Vein endothelial cell (primary cell): ENCODE measurements at places on chromosomes 16 and 17. TPM values are rescaled to one million over a fixed set of nuclear protein-coding genes. Genes with fewer than 3 reads are reported as not detected.

Gene PRAC1
- not detected in 2 replicates for total RNA-seq

Gene CNGB1
- under 0.01 TPM in 2 replicates for total RNA-seq

Gene OTOP3
- total RNA-seq: not detected in 2 replicates

Gene EXOC3L1
- total RNA-seq: 4.2 and 4.9 TPM in 2 replicates

Gene CBFA2T3
- total RNA-seq: 0.19 TPM in 1 of 2 replicates, not detected in the other

Gene WDR81
- 21.2 and 23.2 TPM in 2 replicates for total RNA-seq

Gene ATP1B2
- not detected in 2 replicates for total RNA-seq

Gene SYT17
- 1.6 and 2.4 TPM in 2 replicates for total RNA-seq

Gene ALDH3A1
- total RNA-seq: 0.48 and 0.65 TPM in 2 replicates

Gene SOX15
- total RNA-seq: 0.33 TPM in 1 of 2 replicates, not detected in the other

Gene LGALS9B
- not detected in 2 replicates for total RNA-seq

Gene HS3ST3A1
- 0.10 TPM in 1 of 2 replicates, not detected in the other for total RNA-seq

Gene NUPR1
- total RNA-seq: 0.33 and 2.4 TPM in 2 replicates

Gene SALL1
- total RNA-seq: under 0.01 TPM in 1 of 2 replicates, not detected in the other

Gene VMO1
- total RNA-seq: not detected in 2 replicates

Gene CCL4
- not detected in 2 replicates for total RNA-seq

Gene CLEC3A
- not detected in 2 replicates for total RNA-seq

Gene OR1F1
- 0.33 TPM in 1 of 2 replicates, not detected in the other for total RNA-seq

Gene USP7
- total RNA-seq: 66.0 and 67.3 TPM in 2 replicates

Gene GALNS
- total RNA-seq: 19.9 and 30.8 TPM in 2 replicates

Gene DNASE1L2
- total RNA-seq: 0.65 and 0.67 TPM in 2 replicates

Gene CHST5
- total RNA-seq: 0.33 TPM in 1 of 2 replicates, not detected in the other

Gene NAGLU
- 29.7 and 31.0 TPM in 2 replicates for total RNA-seq

Gene NLRC3
- 1.9 and 2.6 TPM in 2 replicates for total RNA-seq
